Mammary epithelial cell (primary cell): ENCODE measurements at places on chromosomes 2 and 18.
A peak's percentile ranks its signal among the peaks of the same experiment; 100 is the strongest.

- DNase-seq: peak; percentile 90
These were observed 618.6 kb downstream of the ZEB2 start for GRCh38 chr2:143901185-143901842.

- no peak for DNase-seq
These were observed 3.2 kb downstream of the LRRC30 start for GRCh38 chr18:7234091-7234490.

GRCh38 chr2:196431957-196432356 lies 207.6 kb upstream of the CCDC150 start:
- DNase-seq: no peak

GRCh38 chr2:8625399-8626300 lies 56.2 kb upstream of the ID2 start:
- DNase-seq: no peak

DNA sequence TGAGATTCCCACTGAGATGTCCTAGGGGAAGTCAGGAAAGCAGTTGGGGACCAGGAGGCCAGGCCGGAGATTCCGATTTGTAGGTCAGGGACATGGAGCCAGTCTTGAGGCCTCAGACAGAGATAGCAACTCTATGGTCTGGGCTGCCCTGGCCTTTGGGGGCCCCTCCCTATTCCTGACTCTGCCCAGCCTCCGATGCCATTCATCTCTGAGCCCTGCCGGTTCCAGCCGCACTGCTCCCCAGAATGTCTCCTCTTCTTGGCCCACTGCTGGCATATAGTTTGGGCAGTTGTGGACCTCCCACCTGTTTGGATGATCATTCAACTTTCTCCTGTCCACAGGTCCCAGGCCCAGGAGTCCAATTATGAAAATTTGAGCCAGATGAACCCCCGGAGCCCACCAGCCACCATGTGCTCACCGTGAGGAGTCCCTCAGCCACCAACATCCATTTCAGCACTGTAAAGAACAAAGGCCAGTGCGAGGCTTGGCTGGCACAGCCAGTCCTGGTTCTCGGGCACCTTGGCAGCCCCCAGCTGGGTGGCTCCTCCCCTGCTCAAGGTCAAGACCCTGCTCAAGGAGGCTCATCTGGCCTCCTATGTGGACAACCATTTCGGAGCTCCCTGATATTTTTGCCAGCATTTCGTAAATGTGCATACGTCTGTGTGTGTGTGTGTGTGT lies 16.4 kb downstream of the SIGLEC15 start:
- DNase-seq: no peak

DNA sequence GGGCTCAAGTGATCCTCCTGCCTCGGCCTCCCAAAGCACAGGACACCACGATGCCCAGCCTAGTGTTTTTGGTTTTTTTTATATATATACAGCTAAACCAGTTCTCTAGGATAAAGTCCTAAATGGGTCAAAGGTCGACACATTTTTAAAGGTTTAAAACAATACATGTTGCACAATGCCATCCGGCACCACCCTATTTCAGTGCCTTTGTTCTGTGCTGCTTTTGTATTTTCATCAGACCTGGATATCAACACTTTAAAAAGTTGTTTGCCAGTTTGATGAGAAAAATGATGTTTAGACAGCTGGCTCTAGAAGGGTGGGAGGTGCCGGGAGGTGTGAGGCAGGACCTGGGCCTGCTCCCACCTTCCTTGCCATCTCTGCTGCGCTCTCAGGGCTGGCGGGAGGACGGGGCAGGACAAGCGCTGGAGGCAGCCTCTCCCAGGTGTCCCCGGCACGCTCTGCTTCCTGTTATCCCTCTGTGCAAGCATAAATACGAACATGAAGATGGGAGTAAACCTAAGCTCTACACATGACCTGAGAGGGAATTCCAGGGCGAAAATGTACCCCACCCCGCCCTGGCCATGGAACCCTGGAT lies 103.7 kb downstream of the HS6ST1 start:
- DNase-seq: no peak

DNA sequence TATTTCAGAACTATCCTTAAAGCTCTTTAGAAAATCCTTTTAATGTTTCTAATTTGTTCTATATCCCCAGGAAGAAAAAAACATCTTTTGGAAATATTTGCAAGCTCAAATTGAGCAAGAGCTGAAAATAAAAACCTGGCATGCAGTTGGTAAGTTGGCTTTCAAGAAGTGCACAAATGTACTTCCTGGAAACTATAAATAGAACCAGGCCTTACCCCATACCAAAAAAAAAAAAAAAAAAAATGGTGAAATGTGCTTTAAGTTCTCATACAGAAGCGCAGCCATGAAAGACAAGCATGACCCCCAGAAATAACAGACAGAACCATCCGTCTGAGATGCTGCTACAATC lies 178.5 kb downstream of the HDAC4 start:
- no peak for DNase-seq

GRCh38 chr2:21427606-21428005 lies 303.8 kb downstream of the TDRD15 start:
- no peak for DNase-seq

- no peak for DNase-seq
These were observed 106.9 kb upstream of the THOC1 start for GRCh38 chr18:374721-375168.

- DNase-seq: peak; percentile 69
These were observed 117.6 kb downstream of the CAMKMT start for GRCh38 chr2:44479127-44479887.

DNA sequence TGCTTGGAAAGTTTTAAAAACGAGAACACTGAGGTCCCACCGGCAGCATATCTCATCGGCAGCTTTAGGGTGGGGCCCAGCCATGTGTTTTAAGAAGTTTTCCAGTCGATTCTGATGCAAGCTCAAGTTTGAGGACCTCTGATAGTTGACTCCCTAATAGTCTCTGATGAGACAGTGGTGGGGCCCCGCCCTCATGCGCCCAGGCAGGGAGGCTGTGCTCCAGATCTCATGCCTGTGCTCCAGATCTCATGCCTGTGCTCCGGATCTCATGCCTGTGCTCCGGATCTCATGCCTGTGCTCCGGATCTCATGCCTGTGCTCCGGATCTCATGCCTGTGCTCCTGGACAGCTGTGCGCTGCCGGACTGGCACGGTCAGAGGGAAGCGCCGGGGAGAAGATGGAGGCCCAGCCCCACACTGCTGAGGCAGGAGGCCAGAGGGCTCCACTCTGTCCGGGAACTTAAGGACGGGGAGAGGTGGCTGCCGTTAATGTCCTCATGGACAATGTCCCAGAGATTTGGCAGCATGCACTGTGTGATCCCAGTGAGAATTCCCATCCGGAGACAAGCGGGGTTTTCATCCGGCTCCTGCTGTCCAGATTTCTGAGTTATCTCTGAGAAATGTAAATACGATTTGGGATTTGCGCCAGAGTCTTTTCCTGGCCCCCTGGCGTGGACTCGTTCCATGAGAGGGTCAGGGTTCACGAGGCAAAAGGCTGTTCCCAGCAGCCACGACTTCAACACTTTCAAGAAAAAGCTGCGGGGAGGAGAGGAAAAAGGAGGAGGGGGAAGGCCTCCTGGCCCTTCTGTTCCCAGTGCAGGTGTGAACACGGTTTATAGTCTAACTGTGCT lies 9.4 kb upstream of the COLEC11 start:
- no peak for DNase-seq

GRCh38 chr2:224579411-224579810 lies 5.8 kb downstream of the CUL3 start:
- peak; percentile 43 for DNase-seq

- no peak for DNase-seq
These were observed 127.7 kb downstream of the RAPGEF4 start for GRCh38 chr2:172863341-172863740.

GRCh38 chr18:54233228-54233625 lies 8.8 kb upstream of the MBD2 start:
- peak; percentile 86 for DNase-seq

GRCh38 chr2:152094014-152094413 lies 4.8 kb downstream of the CACNB4 start:
- DNase-seq: no peak
